ENCODE measurements at places on chromosomes 1 and 21. TPM values are rescaled to one million over a fixed set of nuclear protein-coding genes. Genes with fewer than 3 reads are reported as not detected.

CFAP141 gene
- total RNA-seq = not detected

LUZP1 gene
- 32.4 TPM for total RNA-seq

MOB3C gene
- total RNA-seq = 3.1 TPM

ANKRD34A gene
- not detected for total RNA-seq

SYNC gene
- 2.7 TPM for total RNA-seq

TINAGL1 gene
- 149 TPM for total RNA-seq

MATN1 gene
- total RNA-seq = not detected

MEF2D gene
- 16.6 TPM for total RNA-seq

FCRL4 gene
- not detected for total RNA-seq

DHRS3 gene
- 41.2 TPM for total RNA-seq

C1QA gene
- 0.82 TPM for total RNA-seq

CD1D gene
- 0.34 TPM for total RNA-seq

ERICH3 gene
- total RNA-seq = not detected

PCAT6 gene
- total RNA-seq = not detected

DNA sequence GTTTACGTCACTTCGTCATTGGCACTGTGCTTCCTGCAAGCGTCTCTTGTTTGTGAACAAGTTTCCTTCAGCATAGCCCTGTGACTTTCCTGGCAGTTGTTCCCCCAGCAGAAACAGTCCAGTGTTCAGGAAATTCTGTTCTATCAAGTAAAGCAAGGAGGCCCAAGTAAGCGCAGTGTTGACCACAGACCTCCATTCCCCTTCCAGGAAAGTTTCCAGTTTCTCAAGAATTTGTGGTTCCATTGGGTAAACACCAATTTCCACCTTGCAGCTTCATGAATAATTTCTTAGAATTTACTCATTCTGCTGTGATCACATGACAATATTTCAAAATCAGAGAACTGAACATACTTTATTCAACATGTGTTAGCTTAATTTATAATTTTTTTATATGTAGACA, 88.5 kb upstream of the ETV3 start:
- DNase-seq = no peak

DNA sequence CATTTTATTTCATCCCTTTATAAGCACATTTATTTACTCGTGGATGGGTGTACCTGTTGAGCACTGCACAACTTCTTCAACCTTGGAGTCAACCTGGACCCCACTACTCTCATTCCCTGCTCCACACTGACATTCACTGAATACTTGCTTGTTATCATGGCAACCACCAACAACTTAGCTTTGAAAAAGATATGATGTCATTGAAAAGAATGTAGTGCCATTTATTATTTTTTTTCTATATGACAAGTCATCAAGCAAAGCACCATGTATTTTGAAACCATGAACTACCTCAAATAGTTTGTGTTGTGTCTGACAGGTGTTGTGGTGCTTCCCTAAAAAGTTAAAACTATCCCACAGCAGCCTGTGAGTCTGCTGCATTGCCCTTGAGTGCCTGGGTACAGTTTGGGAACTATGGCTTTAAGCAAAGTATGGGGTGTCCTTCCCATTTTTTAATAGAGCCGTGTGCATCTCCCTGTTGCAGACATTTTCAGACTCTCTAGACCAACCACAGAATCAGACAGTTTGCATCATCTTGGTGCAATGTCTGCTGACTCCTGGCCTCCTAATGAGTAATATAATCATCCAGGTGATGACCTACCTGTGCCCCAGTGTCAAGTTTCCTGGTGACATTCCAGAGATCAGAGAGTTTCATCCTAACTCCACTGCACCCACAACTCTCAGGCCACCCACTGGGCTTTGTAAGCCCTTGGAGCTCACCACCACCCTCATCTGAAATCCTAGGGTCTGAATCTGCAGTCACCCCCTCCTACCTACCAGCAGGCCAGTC, 339.7 kb upstream of the PROX1 start:
- no peak for DNase-seq

GRCh38 chr21:39696618-39697017, 48.4 kb upstream of the IGSF5 start:
- no peak for DNase-seq

GRCh38 chr1:32988665-32989064, 24.1 kb upstream of the RNF19B start:
- DNase-seq = no peak

- DNase-seq = no peak
Observed at GRCh38 chr1:160363951-160364735, 2.7 kb upstream of the NHLH1 start.

DNA sequence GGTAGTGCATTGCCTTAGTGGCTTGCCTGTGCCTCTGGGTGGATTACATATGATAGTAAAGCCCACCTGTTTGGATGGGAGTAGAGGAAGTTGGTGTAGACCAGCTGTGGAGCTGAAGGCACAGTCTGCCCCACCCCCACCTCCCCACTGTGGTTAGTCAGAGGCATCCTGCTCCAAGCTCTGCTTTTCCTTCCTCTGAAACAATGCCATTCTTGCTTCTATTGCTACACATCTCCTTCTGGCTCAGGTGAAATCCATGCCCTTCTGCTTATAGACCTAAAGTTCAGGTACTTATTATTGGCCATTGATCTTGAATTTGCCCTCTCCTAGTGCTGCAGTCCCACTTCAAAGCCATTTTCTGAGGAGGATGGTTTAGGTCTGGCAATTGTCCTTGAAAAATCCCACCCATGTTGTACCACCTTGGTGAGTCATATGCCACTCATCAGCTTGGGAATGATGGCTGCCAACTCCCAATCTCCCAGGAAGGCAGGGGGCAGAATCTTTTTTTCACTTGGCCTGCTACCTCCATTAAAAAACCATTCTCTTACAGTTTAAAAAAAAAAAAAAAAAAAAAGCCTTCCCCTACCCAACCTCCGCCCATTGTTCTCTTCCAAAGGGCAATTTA, 6.7 kb upstream of the TXLNA start:
- no peak for DNase-seq

GRCh38 chr1:14811573-14811972, 213.1 kb downstream of the KAZN start:
- DNase-seq = no peak

DNA sequence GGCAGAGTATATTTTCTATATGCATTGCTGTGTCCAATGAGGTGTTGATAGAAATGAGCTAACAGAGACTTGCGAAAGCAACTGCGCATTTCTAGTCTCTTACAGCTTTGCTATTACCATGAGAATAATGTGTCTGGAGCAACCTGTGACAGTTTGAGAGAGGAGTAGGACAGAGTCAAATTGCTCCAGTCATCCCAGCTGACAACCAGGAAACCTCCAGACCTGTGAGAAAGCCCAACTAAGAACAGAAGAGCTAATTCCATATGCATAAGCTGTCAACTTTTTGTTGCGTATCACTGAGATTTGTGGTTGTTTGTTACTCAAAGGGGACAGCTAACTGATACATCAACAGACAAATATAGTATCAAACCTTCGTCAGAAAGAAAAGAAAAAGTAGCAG, 354.1 kb upstream of the LRRC7 start:
- DNase-seq = no peak

- DNase-seq = no peak
Observed at GRCh38 chr1:116879478-116880133, 30.1 kb upstream of the PTGFRN start.

GRCh38 chr1:20493839-20494608, 8.0 kb upstream of the CAMK2N1 start:
- DNase-seq = no peak

- DNase-seq = no peak
Observed at GRCh38 chr1:214329470-214330220, 48.7 kb downstream of the SMYD2 start.

DNA sequence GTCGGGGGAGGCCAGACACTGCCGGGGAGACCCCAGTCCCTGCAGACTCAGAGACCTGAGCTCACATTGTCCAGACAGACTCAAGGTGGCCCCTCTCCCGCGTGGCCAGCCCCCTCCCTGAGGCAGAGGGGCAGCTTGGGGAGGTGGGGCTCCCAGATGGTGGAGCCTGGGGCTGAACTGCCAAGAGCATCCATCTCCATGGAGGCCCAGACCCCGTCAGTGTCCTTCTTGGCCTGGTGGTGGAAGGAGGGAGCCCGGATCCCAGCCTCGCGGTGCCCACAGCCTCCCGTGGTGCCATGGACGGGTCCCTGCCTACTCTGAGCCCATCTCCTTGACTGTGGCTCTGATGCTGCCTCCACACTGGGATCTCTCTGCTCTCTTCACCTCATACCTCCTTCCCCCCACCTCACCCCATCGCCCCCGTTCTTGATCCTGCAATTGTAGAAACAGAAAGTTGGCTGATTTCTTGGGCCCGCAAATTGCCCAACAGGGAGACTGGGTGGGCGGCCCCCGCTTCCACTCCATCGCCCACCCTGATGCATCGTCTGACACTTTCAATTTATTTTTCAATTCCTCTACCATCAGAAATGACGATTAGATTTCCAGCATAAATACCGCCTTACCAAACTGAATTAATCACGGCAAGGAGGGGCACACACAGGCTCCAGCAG, 348.9 kb downstream of the MATN1 start:
- DNase-seq = no peak

- DNase-seq = no peak
Observed at GRCh38 chr21:25908495-25908894, 173.7 kb downstream of the GABPA start.

DNA sequence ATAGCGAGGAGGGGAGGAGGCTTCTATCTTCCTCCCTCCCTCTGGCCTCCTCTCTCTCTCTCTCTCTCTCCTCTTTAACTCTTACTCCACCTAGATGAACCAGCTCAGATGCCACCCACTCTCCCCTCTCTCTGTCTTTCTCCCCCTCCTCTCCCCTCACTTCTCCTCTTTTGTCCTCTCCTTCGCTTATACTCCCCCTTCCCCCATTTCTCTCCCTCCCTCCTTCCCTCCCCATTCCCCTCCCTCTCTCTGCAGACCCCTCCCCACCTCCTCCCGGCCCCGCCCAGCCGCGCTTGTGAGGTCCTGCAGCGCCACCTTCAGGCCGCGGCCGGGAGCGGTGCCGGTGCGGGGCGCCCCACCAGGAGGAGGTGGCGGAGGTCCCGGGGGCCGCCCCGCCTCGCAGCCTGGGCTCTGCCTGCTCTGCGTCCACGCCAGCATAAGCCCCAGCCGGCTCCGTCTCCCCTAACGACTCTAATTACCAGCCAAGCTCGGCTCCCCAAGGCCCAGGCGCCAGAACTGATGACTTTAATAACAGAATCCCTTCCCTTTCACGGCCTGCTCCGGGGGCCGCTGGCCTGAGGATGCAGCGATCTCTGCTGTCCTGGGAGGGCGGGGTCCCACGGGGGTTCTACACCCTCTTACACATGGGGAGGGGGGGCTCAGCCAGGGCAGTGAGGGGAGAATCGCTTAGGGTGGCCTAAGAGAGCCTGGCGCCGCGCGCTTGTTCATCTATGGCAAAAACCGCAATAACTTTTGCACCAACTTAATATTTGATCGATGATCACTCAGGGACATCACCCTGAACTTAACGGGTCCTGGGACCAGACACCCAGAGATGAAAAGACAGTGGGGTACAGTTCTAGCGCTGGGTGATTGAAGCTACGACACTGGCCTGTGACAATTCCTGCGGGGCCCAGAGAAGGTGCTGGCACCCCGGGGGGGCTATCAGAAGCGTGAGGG, 637.3 kb downstream of the MATN1 start:
- DNase-seq = no peak

GRCh38 chr1:88730132-88730675, 46.1 kb downstream of the PKN2 start:
- no peak for DNase-seq

- DNase-seq = no peak
Observed at GRCh38 chr1:109632671-109633346, 13.2 kb downstream of the AMPD2 start.

- DNase-seq = no peak
Observed at GRCh38 chr1:217561446-217561845, 69.4 kb downstream of the GPATCH2 start.

- DNase-seq = no peak
Observed at GRCh38 chr1:178970184-178970583, 55.5 kb upstream of the FAM20B start.

GRCh38 chr1:205917466-205918238, 25.6 kb downstream of the SLC26A9 start:
- no peak for DNase-seq

GRCh38 chr1:235950318-235950717, 83.6 kb upstream of the LYST start:
- no peak for DNase-seq

All from kidney epithelial cell (primary cell).